Metanephros (tissue), 2 donors: ENCODE measurements at places on chromosomes 2 and 18. TPM values are rescaled to one million over a fixed set of nuclear protein-coding genes. Genes with fewer than 3 reads are reported as not detected.

SGPP2 gene
- 14.8 TPM for total RNA-seq

XDH gene
- 0.06 TPM for total RNA-seq

WNT6 gene
- total RNA-seq, result 0.82 TPM

HTR2B gene
- total RNA-seq, result 16.9 TPM

ABHD1 gene
- 0.47 TPM for total RNA-seq

ANKRD62 gene
- not detected for total RNA-seq

NR4A2 gene
- 2.3 TPM for total RNA-seq
